Left lung (tissue), 14 donors: ENCODE measurements at places on chromosomes 4 and X. TPM values are rescaled to one million over a fixed set of nuclear protein-coding genes. Genes with fewer than 3 reads are reported as not detected.

DNA sequence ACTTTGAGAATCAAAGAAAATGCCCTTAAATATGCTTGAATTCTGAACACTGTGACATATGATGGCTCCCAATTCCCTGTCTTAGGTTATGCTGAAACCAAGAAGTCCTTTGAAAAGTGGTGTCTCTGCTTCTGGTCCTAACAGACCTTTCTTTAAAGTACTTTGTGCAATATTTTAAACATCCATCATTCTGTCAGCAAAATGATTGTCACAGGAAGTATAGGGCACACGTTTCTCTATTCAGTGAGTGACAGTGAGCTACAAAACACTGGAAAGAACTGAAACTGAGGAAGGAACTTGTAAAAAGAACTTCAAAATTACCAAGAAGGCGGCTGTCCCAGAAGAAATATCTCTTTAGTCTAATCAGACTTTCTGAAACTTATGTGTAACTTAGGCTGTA is 12.2 kb upstream of the NUP54 start:
- DNase-seq, result no peak

AASDH gene
- total RNA-seq, result 12.3 TPM

TMLHE gene
- 10.9 TPM for total RNA-seq

- no peak for DNase-seq
These were observed 237.6 kb upstream of the HAND2 start for GRCh38 chr4:173767650-173768049.

DNA sequence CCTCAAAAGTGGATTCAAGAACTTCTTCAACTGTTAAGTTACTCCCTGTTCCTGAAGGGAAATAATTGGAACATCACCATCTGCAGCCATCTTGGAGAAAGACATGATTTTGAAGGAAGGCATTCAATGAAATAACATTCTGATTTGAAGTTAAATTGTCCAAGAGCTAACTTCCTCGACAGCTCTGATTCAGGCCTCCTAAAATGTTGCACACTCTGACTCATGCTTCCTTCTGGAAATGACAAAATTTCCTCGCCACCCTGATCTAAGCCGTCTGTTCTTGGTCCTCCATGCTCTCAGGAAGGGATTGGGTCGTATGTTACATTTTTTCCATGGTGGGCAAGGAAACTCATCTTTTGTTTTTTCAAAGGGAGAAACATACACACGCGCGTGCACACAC is 496.9 kb upstream of the DIPK2B start:
- DNase-seq, result no peak

DNA sequence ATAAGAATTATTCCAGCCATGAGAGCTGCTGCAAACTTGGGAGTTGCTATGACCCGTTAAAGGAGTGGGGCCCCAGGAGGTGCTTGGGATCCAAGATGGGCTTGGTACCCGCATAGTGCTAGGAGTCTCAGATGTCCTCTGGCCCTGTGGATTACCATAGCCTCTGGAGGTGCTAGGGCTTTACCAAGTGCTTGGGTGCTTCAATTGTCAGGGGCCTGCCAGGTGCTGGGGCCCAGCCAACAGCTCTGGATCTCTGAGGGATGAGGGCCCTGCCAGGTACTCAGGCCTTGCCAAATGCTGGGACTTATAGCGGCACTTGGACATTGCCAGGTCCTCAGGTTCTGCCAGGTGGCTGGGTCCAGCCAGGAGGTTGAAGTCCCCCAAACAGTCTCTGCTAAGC is 32.0 kb upstream of the USP51 start:
- no peak for DNase-seq

DNA sequence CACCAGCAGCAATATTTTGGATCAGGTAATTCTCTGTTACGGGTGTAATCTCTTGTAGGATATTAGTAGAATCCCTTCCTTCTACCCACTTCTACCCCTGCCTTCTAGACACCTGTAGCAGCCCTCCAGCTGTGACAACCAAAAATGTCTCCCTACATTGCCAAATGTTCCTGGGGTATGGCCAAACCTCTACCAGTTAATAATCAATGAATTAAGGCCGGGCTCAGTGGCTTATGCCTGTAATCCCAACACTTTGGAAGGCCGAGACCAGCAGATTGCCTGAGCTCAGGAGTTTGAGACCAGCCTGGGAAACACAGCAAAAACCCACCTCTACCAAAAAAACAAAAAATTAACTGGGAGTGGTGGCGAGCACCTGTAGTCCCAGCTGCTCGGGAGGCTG is 9.9 kb downstream of the MAML3 start:
- DNase-seq, result no peak
